ENCODE measurements at places on chromosomes 12 and 14.

GRCh38 chr14:101222362-101223070, 319.0 kb upstream of the RTL1 start:
- H3K27ac ChIP-seq, result no peak overlapping the region
- no peaks in the 10 kb centered on the region for H3K36me3 ChIP-seq
- no peaks in the 10 kb centered on the region for H3K27me3 ChIP-seq
- DNase-seq, result no peak
- H3K4me1 ChIP-seq, result no peaks in the 10 kb centered on the region
- no peak overlapping the region for H3K4me3 ChIP-seq

- H3K4me3 ChIP-seq, result no peak overlapping the region
- no peaks in the 10 kb centered on the region for H3K4me1 ChIP-seq
- H3K27me3 ChIP-seq, result no peaks in the 10 kb centered on the region
- no peak for DNase-seq
- H3K36me3 ChIP-seq, result no peaks in the 10 kb centered on the region
- no peak overlapping the region for H3K27ac ChIP-seq
Measured at GRCh38 chr12:110775997-110776396, 33.3 kb upstream of the PPP1CC start.

GRCh38 chr14:56902385-56902784, 92.1 kb upstream of the OTX2 start:
- no peaks in the 10 kb centered on the region for H3K27me3 ChIP-seq
- H3K36me3 ChIP-seq, result no peaks in the 10 kb centered on the region
- H3K4me3 ChIP-seq, result no peak overlapping the region
- H3K27ac ChIP-seq, result no peak overlapping the region

DNA sequence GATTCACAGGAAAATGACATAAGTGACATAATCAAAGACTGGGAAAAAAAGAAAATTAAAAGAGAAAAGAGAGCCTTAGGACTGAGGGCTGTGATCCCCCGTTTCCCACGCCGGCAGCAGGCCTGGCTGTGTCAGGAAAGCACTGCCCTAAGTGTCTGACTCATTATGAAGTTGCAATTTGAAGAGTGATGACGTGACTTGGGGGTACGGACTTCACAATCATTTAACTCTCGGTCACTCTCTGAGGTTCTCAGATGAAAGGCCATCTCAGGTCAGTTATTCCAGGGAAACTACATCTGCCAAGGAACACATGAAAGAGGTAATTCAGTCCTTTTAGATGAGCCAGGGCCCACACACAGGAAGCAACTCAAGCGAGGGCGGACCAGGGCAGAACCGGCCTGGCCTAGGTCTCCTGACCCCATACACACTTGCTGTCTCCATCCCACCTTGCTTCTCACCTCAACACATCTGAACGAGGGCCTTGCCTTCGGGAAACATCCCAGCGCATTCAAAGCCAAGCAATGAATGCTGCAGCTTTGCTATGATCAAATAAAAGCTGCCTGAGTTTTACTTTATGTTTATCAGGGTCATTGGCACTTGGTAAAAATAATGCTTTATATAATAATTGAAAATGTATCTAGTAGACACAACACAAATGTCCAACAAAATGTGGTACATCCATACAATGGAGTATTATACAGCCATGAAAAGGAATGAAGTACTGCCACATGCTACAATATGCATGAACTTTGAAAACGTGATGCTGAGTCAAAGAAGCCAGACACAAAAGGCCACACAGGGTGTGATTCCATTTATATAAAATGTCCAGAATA, 2.7 kb downstream of the SSH1 start:
- no peak overlapping the region for H3K4me3 ChIP-seq
- no peak for DNase-seq
- H3K27ac ChIP-seq, result peak overlapping the region; percentile 63
- no peaks in the 10 kb centered on the region for H3K27me3 ChIP-seq
- peaks cover 23% of the 10 kb centered on the region for H3K4me1 ChIP-seq
- peaks cover 10% of the 10 kb centered on the region for H3K36me3 ChIP-seq

DNA sequence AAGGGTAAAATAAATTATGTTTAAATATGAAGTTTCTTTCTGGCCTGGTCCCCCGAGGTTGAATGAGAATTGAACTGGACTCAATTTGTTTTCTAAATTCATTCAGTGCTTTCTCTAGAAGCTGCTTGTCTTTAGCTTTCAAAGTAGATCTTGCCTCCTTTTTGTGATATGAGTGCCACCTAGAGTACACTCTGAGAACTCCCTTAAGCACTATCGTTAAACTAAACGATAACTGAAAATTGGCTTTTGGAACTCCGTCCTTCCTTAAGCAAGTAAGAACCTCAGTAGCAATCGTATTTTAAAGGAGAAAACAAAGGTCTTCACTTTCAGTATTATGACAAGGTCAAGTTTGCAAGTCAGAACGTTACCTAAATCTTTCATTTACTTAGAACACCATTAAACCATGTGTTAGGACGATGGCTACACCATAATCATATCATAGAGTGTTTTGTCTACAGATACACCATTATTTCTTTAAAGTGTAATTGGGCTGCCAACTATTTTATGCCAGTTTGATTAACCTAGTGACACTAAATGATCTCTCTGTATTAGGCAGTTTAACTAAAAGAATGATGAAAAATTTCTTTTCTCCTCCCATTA, 364.8 kb downstream of the SNAPC1 start:
- H3K36me3 ChIP-seq, result no peaks in the 10 kb centered on the region
- H3K4me1 ChIP-seq, result no peaks in the 10 kb centered on the region
- H3K27me3 ChIP-seq, result no peaks in the 10 kb centered on the region
- no peak for DNase-seq
- no peak overlapping the region for H3K27ac ChIP-seq

DNA sequence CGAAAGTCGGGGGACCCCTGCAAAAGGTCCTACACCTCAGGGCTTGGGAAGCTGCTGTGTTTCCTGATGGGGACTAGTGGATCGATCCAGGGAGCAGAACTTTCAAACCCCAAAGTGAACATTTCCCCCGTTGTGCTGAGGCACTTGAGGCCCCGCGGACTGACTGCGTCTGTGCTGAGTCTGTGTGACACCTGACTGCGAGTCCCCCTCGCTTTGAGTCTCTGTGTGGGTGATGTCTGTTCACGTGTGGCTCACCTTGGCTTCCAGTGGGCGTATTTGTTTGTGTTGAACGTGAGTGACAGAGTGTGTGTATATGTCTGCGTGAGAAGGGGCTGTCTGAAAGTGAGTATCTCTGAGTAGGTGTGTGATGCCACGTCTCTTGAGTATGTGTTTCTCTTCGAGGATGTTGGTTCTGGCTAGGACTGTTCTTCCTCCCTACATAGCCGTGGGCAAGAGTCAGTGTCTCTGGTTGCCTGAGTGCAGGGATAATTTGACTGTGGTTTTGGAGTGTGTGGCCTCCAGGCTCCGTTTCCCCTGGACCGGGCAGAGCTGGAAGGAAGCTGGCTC, 1.3 kb downstream of the TEAD4 start:
- peak overlapping the region; percentile 38 for H3K4me3 ChIP-seq
- no peaks in the 10 kb centered on the region for H3K27me3 ChIP-seq
- peaks cover 19% of the 10 kb centered on the region for H3K4me1 ChIP-seq
- DNase-seq, result no peak

DNA sequence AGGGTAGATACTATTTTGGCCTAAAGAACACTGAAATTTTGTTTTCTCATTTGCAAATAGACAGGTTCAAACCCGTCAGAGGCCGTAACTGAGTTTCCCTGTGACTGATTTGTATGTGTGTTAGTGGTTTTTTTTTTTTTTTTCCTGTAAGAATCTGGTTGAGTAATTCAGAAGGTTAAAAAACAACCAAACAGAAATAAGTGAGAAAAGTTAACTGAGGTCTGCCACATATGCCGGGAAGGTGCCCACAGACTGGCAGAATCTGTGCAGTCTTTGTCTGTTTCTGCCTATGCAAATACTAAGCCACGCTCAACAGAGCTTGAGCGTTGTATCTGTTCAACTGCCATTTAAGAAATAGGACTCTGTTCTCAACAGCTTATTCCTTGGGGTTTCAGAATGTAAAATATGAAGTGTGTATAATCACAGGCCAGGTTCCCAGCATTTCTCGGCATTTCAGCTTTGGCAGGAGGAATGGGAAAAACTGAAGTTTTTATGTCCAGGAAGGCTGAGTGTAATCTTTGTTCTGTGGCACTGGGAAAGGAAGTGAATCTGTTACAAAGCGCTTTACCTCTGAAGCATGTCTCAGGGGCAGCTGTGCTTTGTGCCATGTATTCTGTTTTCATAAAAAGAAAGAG, 181.9 kb downstream of the PRKCH start:
- H3K36me3 ChIP-seq, result no peaks in the 10 kb centered on the region
- DNase-seq, result no peak
- H3K27ac ChIP-seq, result no peak overlapping the region
- H3K27me3 ChIP-seq, result no peaks in the 10 kb centered on the region
- no peaks in the 10 kb centered on the region for H3K4me1 ChIP-seq

- DNase-seq, result no peak
- no peak overlapping the region for H3K27ac ChIP-seq
- no peaks in the 10 kb centered on the region for H3K4me1 ChIP-seq
- no peaks in the 10 kb centered on the region for H3K36me3 ChIP-seq
Measured at GRCh38 chr14:100880271-100881101, 23.0 kb downstream of the RTL1 start.

DNA sequence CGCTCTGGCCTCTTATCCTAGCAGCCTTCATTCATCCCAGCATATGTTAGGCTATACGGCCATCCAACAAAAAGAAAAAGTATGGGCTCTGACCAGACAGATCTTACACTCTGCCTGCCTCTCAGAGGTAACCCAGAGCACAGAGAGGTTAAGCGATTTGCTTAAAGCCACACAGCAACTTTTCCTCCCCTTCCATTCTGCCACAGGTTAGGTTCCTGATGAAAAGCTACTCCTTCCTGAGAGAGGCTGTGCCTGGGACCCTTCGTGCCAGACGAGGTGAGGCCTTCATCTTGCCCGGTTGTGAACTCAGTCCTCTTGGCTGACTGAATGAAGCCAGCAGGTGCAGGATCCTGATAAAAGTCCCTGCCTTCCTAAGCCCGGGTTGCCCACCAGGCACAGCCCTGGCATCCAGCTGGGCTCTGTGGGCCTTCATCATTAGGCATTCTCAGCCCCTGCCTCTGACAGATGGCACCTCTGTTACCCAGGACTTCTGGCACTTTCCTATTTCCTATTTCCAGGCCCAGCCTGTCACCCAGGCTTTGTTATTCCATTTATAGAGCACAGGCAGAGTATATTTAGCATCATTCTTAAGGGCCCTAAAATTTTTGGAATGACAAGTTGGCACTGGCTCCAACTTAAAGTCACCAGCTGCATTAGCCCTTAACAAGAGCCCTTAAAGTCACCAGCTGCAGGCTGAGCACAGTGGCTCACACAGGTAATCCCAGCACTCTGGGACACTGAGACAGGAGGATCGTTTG, 12.8 kb downstream of the SOAT2 start:
- no peaks in the 10 kb centered on the region for H3K27me3 ChIP-seq
- DNase-seq, result no peak
- no peak overlapping the region for H3K4me3 ChIP-seq
- H3K36me3 ChIP-seq, result no peaks in the 10 kb centered on the region
- no peak overlapping the region for H3K27ac ChIP-seq
- H3K4me1 ChIP-seq, result no peaks in the 10 kb centered on the region

DNA sequence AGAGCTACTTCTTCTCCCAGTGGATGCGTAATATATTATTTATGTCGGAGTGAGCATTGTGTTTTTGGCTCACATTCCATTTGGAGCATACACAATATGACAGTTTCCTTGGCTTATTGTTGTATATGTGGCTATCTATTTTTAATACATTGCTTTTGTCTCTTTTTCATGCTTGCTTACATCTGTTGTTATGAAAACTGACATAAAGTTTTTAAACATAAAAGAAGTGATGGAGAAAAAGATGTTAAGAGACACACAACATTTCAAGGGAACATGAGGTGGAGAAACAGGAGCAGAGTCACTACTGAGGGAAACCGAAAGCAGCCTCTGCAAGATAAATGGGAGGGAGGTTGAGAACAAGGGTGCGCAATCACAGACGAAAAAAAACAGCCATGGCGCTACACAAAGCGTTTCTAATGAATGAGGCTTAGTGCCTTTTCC, 228.4 kb upstream of the NPAS3 start:
- no peak overlapping the region for H3K27ac ChIP-seq
- no peaks in the 10 kb centered on the region for H3K27me3 ChIP-seq

DNA sequence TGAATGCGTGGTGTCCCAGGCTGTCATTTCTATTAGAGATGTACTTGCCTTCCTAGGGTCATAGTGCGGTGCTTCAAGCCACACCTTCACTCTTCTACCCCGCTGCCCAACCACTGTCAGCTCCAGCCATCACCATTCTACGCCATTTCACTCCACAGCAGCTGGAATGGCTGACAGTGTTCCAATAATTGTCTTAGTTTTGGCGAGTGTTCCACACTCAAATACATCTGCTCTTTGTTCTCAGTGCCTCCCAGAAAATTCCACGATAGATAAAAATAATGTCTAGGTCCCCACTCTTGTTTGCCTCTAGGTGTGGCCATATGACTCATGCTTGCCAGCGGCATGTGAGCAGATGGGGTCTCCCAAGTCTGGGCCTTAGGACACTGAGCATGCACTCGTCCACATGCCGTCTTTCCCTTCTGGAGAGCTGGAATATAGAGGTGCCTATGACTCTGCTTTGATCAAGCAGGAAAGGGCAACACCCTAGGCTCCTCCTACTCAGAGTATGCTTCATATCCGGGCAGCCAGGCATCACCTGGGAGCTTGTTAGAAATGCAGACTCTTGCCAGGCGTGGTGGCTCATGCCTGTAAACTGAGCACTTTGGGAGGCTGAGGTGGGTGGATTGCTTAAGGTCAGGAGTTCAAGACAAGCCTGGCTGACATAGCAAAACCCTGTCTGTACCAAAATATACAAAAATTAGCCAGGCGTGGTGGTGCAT, 163.0 kb downstream of the BRMS1L start:
- DNase-seq, result no peak
- no peaks in the 10 kb centered on the region for H3K4me1 ChIP-seq
- no peaks in the 10 kb centered on the region for H3K27me3 ChIP-seq
- H3K27ac ChIP-seq, result no peak overlapping the region
- no peaks in the 10 kb centered on the region for H3K36me3 ChIP-seq
- H3K4me3 ChIP-seq, result no peak overlapping the region

GRCh38 chr14:92585981-92586937, 72.7 kb downstream of the RIN3 start:
- no peaks in the 10 kb centered on the region for H3K27me3 ChIP-seq
- H3K36me3 ChIP-seq, result no peaks in the 10 kb centered on the region
- no peak for DNase-seq

DNA sequence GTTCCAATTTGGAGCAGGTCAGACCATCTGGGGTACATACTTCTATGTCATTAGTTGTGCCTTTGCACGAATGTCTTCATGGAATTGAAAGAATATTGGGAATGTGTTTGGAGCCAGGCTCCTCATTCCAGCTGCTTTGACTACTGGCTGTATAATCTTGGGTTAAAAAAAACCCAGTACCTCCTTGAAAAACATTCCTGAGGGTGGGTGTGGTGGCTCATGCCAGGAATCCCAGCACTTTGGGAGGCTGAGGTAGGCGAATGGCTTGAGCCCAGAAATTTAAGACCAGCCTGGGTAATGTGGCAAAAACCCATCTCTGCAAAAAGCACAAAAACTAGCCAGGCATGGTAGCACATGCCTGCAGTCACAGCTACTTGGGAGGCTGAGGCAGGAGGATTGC, 125.6 kb downstream of the TTC8 start:
- no peaks in the 10 kb centered on the region for H3K36me3 ChIP-seq
- no peaks in the 10 kb centered on the region for H3K4me1 ChIP-seq
- H3K27me3 ChIP-seq, result no peaks in the 10 kb centered on the region
- no peak overlapping the region for H3K27ac ChIP-seq
- DNase-seq, result no peak

- no peak overlapping the region for H3K4me3 ChIP-seq
- no peaks in the 10 kb centered on the region for H3K36me3 ChIP-seq
- no peaks in the 10 kb centered on the region for H3K27me3 ChIP-seq
- no peak for DNase-seq
Measured at GRCh38 chr12:29414368-29414767, 33.4 kb upstream of the ERGIC2 start.

Data from Peyer's patch (tissue), 4 donors.